ENCODE measurements at places on chromosomes 4 and X.

DNA sequence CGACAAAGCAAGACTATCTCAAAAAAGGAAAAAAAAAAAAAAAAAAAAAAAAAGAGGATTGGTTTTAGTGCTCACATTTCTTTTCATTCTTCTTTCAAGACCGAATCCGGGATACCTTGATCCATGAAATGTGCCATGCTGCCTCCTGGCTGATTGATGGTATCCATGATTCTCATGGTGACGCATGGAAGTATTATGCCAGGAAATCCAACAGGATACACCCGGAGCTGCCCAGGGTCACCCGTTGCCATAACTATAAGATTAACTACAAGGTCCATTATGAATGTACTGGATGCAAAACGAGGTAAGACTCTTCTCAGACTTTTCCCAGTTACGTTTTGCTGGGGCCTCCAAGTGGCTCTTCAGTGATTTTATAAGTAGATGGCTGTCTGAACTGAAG, 6.1 kb downstream of the CXCR3 start:
- DNase-seq, result no peak

DNA sequence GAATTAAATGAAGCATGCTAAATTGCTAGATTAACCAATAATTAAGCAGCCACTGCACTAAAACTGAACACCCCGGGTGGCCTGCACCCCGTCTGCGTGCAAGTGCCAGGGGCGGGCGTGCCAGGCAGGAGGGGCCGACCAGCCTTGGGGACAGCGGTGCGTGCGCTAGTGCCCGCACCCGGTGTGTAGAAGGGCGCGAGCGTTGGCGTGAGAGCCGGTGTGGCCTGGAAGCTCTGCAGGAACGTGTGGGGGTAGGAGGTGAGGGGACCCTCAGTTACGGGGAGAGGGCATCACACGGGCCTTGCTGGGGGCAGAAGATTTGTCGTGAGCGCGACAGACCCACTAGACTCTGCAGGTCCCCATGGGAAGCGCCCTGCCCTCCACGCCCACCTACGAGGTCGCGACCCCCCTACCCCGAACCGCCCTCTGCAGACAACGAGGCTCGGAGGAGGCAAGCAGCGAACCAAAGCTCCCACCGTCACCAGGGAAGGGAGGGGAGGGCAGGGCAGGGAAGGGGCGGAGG, 105.8 kb downstream of the FAM53A start:
- no peak for DNase-seq

DNA sequence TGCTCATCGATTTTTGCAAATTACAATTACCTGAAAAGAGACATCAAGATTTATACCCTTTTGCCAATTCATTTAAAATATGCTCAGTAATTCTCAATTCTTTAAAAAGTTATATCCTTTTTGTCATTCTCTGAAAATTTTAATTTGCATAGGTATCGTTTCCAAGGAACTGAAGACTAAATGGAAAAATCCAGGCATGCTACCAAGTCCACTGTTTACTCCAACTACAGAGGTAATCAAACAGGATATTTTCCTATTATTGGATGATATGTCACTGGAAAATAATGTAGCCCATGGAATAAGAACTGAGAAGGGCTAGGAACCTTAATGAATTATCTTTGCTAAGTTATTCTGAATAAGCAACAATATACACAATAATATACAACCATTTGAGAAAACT, 132.7 kb downstream of the THOC2 start:
- no peak for DNase-seq

DNA sequence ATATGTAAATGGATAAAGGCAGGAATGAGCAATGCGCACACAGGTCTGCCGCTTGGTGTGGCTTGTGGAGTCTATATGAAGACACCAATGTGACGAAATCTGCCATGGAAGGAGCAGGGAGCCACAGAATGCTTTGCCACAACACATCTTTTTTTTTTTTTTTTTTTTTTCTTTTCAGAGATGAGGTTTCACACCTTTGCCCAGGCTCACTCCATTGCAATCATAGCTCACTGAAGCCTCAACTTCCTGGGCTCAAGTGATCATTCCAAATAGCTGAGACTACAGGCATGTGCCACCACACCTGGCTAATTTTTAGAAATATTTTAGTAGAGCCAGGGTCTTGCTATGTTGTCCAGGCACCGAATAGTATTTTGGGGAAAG, 17.4 kb upstream of the SLC34A2 start:
- DNase-seq, result no peak

DNA sequence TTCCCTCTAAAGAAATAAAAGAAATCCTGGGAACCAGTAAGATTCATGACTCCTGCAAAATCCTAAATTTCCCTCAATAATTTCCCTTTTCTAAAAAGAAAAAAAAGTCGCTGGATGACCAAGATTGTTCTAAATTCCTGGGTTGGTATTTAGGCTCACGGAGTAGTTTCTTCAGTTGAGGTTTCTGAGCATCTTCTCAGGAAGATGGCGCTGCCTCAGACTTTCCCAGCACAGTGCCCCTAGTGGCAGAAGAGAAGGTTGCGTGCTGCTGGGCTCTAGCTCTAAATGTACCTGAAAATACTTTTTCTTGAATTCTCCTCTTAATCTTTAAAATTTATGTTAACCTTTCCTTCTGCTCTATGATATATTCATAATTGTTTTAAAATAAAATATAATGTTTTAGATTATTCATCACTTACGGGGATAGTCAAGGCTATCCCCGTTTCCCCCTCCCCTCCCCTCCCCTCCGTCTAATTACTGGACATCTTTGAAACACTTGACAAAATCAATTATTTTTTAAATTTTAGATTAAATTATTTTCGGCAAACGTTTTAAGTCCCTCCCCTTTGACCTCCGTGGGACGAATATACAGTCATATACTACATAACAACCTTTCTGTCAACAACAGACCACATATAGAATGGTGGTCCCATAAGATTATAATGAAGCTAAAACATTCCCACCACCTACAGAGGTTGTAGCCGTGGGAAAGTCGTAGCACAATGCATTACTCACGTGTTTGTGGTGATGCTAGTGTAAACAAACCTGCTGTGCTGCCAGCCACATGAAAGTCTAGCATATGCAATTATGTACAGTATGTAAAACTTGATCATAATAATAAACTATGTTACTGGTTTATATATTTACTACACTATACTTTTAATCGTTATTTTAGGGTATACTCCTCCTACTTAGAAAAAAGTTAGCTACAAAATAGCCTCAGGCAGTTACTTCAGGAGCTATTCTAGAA, 41.0 kb upstream of the GATB start:
- DNase-seq, result peak; percentile 25

DNA sequence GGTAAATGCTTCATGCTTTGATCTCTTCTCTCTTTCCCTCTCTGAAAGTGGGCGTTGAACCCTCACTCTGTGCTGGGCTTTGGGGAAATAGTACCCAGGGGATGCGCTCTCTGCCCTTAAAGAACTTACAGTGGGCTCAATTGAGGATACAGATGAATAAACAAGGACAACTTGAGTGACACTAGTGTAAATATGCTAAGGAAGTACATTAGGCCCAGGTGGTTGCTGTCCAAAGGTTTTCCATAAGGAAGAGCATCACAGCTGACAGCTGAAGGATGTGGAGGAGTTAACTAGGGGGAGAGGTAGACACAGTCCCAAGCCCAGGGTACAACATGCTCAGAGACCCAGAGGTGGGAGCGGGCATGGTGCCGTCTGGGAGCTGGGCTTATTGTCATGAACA, 49.4 kb downstream of the TENM3 start:
- DNase-seq, result no peak

DNA sequence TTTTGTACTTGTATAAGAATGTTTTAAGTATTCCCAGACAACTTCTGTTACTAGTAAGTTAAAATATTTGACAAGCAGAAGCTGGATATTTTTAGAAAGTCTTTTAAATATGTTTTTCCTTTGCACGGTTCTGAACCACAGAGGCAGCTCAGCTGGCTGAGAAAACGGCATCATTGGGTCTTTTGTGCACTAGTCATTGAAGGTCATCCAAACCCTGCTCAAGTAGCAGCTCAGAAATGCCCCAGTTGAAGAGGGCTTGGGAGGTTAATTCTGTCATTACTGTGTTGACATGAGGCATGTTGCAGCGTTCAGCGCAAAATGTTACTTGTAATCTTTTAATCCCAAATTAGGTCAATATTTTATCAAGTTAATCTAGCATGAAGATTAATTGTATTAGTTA, 383.7 kb upstream of the FAM241A start:
- DNase-seq, result no peak

- DNase-seq, result no peak
These were observed 88.8 kb downstream of the CPZ start for GRCh38 chr4:8681391-8681790.

GRCh38 chr4:170038769-170039168, 12.6 kb upstream of the MFAP3L start:
- no peak for DNase-seq

DNA sequence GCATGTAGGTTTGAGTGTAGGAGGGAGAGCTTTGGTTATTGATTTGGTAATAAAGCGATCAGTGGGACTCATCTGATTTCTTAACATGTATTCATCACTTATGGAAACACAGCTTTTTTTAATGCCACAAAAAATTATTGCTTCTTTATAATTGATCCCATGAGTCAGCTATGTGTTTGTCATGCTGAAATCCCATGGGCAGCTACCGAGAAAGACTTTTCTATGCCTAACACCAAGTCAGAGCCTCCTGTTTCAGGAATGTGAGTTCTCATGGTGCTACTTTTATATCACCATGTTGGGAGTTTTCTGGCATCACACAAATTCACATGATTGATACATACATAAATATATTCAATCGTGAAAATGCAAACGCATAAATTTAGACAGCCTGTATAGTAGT, 165.7 kb downstream of the RAPGEF2 start:
- DNase-seq, result no peak

DNA sequence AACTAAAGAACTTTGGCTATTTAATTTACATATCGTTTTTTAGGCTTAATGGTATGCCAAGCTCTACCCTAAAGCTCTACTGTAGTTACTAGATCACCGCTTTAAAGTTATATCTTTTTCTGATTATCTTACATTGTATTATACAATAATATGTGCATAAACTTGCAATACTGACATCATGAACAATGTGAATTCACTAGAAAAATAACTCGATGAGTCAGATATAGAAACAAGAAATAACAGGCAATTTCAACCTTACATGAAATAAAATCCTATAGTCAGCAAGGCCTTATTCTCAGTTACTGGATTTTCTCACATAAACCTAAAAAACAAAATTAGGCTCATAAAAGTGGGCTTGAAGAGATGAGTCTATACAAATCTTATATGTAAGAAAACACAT, 32.5 kb downstream of the PDGFC start:
- no peak for DNase-seq

GRCh38 chr4:39700554-39700953, 2.6 kb downstream of the UBE2K start:
- DNase-seq, result no peak

DNA sequence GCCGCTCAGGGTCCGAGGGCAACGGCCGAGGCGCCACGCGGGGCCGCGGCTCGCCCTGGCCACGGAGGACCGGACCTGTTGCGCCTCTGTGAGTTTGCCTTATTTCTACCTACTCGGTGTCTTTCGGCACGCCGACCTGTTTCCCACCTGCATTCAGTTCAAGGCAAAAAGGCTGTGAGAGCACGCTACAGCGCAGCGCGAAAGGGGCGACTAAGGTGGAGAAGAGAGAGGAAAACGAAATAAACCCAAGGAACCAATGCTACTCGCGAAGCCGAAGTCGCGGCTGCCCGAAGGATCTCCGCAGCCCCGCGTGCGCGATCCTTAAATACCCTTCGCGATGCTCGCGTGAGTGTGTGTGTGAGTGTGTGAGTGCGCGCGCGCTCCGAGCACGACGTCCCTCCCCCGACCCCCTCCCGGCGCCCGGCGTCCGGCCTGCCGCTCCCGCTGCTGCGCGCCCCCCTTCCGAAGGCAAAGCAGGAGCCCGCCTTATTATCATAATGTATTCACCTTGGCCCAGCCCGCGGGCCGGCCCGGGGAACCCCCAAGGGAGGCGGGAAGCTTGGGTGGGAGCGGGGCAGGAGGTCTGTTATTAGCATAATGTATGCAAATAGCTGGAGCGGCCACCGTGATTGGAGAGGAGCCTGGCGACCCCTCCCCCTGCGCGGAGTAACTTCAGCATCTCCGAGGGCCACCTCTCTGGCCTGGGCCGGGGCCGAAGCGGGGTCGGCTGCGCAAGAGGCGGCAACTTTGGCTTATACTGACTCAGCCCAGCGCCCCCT, at the start of gene COL25A1:
COL25A1 (minus strand) TSS at position 298 of the 779 bp plus-strand sequence.
- DNase-seq, result peak; percentile 27

DNA sequence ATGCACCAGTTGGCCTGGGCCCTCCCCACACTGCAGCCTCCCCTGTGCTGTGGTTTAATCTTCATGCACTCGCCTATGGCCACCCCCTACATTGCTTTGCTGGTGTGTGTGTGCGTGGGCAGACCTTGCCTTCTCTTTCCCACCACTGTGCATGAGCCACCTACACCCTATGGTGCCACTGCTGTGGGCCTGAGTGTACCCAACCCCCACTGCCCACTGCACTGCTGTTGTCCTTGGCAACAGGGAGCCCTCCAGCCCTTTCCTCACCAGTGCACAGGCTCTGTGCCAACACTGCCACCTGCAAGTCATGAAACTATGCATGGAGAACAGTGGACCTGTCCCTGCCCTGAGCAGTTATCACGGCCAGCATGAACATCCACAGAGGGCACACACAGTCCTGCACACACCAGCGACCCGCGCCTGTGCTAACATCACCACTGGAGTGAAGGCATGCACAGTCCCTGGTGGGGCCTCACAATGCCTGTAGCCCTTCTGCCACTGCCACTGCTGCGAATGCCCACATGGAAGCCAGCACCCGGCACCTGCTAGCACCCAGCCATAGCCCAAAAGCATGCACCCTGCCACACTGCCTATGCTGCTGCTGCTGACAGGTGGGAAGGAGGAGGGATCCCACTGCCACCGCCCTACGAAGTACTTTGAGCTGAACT, 237.8 kb upstream of the ARSJ start:
- DNase-seq, result no peak

GRCh38 chrX:38970074-38970473, 168.8 kb downstream of the MID1IP1 start:
- no peak for DNase-seq

- DNase-seq, result no peak
These were observed 3.9 kb upstream of the OCIAD2 start for GRCh38 chr4:48910511-48910910.

- DNase-seq, result no peak
These were observed 13.1 kb upstream of the AFF1 start for GRCh38 chr4:86921608-86922252.

DNA sequence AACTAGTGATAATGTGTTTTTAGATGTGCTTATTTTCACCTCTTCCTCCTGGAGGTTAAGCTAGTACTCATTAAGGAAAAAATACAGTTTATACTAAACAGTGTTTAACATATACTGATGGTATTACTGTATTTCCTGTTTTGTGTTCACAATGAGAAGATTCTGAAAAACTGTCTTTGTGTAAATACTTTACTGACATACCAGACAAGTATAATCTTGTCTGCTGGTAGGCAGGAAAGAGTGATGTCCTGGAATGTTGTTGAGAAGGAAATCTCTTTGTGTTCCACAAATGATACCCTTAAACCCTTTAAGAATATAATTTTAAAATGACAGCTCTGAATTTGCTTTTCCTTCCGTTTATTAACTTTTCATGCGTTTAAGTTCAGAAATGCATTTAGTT, 205.5 kb upstream of the NUDT6 start:
- DNase-seq, result no peak

- DNase-seq, result no peak
These were observed 23.4 kb upstream of the WDR17 start for GRCh38 chr4:176042195-176042594.
